ENCODE measurements at places on chromosomes 4 and X. TPM values are rescaled to one million over a fixed set of nuclear protein-coding genes. Genes with fewer than 3 reads are reported as not detected.

DNA sequence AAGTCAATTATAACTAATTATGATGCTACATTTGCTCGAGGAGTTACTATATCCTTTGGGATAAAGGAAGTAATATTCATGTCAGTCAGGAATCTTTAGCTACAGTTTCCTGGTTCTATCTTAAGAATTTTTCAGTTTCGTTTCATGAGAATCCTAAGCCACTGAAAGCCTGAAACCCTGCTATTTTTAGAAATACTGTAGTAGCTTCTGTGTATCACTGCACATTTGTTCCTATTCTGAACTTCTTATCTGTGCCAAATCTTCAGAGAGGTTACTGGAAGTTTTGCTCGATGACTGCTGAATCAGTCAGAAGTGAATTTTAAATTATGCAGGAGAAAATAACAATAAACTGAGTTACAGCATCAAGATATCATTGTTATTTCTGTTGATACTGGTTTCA, 249.2 kb downstream of the TENM3 start:
- DNase-seq: peak; percentile 70

- DNase-seq: no peak
Observed at GRCh38 chrX:1292575-1293290, 24.1 kb downstream of the CSF2RA start.

DNA sequence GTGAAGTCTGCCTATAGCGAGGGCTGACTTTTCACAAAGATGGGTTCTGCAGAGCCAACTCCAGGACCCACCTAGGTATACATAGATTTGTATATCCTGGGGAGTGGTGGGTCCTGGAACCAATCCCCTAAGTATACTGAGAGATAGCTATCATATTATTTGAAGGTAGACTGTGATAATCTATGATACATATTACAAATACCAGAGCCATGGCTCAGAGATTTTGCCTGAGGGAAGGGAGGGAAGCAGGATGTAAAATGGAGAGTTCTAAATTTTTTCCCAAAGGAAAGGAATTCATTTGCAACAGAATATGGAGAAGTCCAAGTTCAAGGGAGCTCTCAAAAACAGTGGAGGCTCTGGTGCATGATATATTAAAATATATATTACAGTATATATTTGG, 7.2 kb downstream of the TCEAL3 start:
- no peak for DNase-seq

- peak; percentile 68 for DNase-seq
Observed at GRCh38 chr4:137794764-137795254, 262.5 kb upstream of the PCDH18 start.

The OTUD4 gene
- 6.1 TPM for polyA plus RNA-seq

The ADGRL3 gene
- 10.6 TPM for polyA plus RNA-seq

The CXCL11 gene
- not detected for polyA plus RNA-seq

The ELK1 gene
- 74.2 TPM for polyA plus RNA-seq
